ENCODE measurements at places on chromosomes 5 and 9.

- DNase-seq = no peak
Measured at GRCh38 chr5:116861666-116862065, 287.0 kb upstream of the SEMA6A start.

- no peak for DNase-seq
Measured at GRCh38 chr9:441126-441525, 226.5 kb downstream of the DOCK8 start.

DNA sequence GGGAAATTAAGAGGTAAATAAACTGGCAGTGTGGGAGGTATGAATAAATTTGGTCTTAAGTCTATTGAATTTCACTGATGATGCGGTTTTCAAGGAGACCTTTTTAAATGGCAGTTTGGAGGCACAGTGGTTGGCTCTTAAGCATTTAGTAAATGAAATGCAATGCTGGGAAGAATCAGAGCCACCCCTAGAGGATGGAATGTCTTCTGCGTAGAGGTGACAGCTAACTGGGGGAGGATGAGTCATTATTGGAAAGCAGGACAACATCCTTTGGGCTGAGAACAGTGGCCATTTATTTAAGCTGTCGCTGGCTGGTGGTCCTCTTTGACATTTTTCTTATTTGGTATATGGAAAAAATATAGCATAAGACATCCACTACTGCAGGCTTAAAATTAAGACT, 163.2 kb downstream of the SH3GL2 start:
- DNase-seq = no peak

DNA sequence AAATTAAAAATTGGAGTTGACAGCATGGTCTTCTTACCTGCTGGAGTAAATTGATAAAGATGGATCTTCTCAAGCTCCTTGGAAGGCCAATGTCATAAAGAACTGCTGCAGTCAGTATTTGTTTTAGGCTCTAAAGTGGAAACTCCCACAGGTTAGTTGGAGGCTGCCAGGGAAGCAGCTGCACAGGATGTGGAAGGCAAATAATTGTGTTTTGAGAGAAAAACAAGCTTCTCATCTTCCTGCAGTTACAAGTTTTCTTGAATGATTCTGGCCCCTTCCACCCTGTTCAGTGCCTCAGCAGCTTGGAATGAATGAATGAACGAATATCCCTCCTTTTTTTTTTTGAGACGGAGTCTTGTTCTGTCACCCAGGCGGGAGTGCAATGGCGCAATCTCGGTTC, 13.9 kb downstream of the MROH2B start:
- no peak for DNase-seq

- DNase-seq = no peak
Measured at GRCh38 chr5:2519153-2519552, 232.3 kb downstream of the IRX2 start.

- DNase-seq = no peak
Measured at GRCh38 chr5:82246960-82247574, 31.1 kb downstream of the RPS23 start.

GRCh38 chr9:98071737-98072136, 15.2 kb downstream of the NANS start:
- DNase-seq = peak; percentile 21

GRCh38 chr5:59666440-59667068, 227.0 kb downstream of the PDE4D start:
- no peak for DNase-seq

- DNase-seq = no peak
Measured at GRCh38 chr9:98909935-98910334, 33.8 kb upstream of the COL15A1 start.

GRCh38 chr5:74361406-74362358, 278.8 kb downstream of the ENC1 start:
- no peak for DNase-seq

DNA sequence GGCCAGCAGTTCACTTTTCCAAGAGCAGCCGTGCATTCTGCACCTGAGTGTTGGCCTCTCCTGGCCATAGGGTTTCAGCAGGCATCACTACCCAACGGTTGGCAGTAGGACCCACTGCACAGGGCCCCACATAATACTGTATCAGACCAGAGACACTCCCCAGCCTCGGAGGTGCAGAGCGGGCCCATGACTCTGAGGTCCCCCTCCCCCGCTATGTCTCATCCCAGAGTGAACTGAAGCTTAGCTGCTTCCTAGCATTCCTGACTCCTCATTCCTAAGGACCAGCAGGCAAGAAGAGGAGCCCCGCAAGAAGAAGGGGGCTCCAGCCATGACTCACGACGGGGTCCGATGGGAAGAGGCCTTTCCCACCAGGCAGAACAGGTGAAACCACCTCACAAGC, 67.2 kb downstream of the CAMSAP1 start:
- no peak for DNase-seq

- DNase-seq = no peak
Measured at GRCh38 chr9:81410201-81410600, 279.1 kb downstream of the TLE1 start.

GRCh38 chr5:133242221-133242835, 190.5 kb downstream of the HSPA4 start:
- DNase-seq = no peak

DNA sequence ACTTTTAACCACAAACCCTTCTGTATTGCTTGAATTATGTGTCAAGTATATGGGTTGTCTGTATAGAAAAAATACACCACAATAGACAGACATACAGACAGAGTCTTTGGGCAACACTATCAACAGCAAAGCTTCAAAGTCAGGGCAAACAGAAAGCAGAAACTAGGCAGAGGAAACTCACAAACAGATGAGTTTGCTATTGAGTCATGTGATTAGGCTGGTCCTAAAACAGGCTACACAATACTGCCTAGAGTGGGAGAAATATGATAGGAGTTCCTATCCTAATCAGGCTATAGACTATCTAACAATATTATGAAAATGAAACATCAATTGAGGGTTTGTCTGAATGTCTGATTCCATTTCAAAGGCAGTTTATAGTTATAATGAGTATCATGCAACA, 156.4 kb downstream of the EDIL3 start:
- DNase-seq = peak; percentile 18

- no peak for DNase-seq
Measured at GRCh38 chr9:37395663-37396062, 26.8 kb upstream of the GRHPR start.

GRCh38 chr5:143428155-143428554, 24.7 kb upstream of the NR3C1 start:
- peak; percentile 5 for DNase-seq

- no peak for DNase-seq
Measured at GRCh38 chr9:121305269-121305994, 37.5 kb downstream of the GSN start.

GRCh38 chr5:169847519-169847918, 132.8 kb downstream of the INSYN2B start:
- no peak for DNase-seq

GRCh38 chr9:86508208-86508903, 154.1 kb upstream of the TUT7 start:
- no peak for DNase-seq

GRCh38 chr9:115637661-115638060, 515.9 kb upstream of the PAPPA start:
- no peak for DNase-seq

- DNase-seq = no peak
Measured at GRCh38 chr9:124790801-124791505, 14.0 kb downstream of the OLFML2A start.

GRCh38 chr5:143955141-143955540, 143.2 kb downstream of the HMHB1 start:
- DNase-seq = no peak

DNA sequence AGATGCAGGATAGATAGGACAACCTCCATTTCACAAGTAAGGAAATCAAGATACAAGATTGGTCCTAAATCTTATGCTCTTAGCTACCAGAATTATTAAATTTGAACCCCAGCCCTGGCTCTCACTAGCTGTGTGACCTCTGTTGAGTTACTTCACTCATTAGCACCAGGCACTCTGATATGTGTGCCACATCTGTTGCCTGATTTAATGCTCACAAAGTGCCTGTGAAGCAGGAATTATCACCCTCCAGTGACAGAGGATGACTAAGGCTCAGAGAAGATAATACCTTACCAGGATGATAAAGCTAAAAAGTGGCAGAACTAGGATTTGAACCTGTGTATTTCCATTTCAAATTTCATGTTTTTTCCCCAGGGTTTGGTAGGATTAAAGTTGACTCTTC, 110.0 kb downstream of the PLPPR1 start:
- no peak for DNase-seq

- DNase-seq = peak; percentile 61
Measured at GRCh38 chr5:177393206-177393765, 7.2 kb downstream of the PFN3 start.

DNA sequence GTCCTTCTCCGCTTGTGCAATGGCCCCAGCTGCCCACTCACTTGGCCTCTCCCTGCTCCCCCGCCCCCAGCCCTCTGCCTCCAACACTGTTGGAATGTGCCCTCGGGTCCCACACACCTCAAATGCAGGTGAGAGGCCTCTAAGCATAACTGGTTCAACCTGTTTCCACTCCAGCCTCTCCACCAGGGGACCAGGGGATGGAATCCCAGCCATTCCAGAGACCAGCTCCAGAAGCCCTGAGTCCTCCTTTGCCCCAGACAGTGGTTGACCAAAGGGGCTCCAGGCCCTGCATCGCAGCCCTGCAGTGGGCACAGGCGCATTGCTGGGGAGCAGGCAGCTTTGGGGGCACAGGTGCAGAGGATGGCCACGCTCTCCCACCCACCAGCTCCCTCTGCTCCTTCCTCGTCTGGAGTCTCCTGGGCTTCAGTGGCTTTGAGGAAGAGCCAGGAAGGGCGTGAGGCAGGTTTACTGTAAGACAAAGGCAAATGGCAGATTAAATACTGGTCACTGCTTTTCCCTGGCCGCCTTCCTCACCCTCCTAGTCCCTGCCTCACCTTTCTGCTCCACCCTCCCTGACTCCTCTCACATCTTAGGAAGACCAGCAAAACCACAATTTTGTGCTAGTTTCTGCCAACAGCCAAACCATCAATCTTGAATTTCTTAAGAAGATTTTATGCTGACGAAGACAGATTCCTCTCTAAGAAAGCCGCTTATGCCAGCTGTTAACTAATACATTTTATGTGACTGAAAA, 29.1 kb upstream of the IRX2 start:
- no peak for DNase-seq

DNA sequence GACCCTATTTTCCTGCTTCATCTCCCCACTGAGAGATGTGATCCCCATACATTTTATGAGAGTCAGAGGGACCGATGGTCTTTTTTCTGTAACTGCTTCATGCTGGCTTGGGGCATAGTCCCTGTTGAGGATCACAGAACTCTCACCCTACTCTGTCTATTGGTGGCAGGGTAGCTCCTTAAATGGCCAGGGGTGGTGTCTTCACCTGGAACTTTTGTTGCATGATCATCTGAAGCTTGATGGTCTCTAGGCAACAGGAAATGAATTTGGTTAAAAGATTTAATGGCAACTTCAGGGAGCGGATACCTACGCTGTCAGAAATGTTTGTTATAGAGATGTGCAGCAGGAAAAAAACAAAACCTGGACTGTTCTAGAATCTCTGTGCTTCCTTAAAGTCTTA, 87.0 kb upstream of the GLIS3 start:
- no peak for DNase-seq

DNA sequence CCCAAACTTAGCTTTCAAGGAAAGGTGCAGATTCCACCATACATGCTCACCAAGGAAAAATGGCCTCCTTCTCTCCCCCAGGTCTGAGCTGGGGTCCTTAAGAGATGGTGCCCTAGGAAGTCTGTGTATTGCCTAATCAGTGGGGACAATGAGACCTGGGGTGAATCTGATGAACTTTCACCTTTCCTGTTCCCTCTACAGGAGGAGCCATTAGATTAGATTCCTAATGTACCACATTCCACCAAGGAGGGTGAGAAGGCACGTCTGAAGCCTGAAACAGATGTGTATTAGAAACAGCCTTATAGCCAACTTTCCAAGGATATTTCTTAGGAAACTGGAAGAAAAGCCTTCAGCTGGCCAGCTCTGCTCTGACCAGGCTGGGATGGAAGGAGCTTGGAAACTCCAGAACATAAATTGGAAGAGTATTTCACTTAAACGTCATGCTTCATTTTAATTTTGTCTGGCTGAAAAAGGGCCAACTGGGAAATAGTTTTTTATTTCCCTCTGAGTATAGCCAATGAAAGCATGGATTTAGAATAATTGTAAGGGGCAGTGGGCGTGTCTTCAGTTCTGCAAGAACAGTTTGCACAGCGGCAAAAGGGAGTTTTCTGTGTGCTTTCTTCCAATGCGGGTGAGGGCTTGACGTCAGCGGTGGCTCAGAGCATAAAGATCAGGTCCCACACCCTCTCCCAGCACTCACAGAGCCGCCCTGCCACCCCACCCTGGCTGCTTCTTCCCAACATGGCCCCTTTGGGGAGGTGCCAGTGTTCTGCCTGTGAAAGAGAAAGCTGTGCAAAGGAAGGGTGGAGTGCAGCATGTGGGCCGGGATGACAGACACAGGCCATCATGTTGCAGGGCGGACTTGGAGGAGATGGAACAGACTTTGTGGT, 210.9 kb downstream of the ESM1 start:
- DNase-seq = no peak

DNA sequence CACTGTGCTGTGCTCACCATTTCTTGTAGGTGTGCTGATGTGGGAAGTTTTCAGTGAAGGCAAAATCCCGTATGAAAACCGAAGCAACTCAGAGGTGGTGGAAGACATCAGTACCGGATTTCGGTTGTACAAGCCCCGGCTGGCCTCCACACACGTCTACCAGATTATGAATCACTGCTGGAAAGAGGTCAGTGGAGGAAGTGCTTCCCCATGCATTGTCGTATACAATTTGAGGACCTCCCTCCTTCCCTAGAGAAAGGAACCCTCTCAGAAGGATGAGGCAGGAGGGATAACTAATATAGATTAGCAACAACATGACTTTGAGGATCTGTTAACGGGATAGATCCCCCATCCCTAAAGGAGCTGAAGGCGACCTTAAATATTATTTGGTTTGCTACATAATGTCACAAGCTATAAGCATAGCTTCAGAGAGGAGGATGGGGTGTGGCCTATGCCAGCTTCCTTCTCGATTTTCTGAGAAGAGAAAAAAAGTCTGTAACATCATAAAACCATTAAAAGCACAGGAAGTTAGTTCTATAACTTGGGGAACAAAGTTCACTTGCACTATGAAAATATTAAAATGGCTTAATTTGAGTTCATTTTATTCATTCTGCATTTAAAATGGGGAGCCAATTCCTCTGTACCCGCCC, 17.0 kb upstream of the CYFIP2 start:
- no peak for DNase-seq

DNA sequence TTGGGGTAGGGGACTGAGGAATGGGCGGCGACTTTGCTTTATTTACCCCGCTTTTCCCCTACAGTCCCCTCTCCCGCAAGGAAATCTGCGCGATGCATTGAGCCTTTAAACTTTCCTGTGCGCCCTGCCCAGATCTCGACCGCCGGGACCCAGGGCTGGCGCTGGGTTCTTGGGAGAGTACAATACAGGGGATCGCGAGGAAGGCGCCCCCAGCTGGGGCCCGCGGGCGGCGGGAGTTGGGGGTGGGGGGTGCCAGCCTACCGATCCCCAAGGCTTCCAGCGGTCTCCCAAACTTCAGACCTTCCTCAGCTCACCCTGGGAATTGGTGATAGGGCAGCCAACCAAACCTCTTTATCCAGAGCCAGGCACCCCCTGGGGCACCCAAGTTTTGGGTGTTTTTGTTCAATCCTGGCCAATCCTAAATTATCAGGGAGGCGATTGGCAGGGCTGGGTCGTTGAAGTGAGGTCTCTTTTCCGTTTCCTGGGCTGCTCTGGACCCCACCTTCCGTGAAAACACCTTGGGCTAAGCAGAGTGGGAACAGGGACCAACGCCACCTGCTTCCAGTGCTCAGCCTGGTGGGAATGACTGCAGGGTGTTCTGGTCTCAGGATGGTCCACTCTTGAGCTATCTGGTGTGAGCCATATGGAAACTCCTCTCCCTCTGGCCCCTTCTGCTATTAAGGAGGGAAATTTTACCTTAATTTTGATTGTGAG, 51.4 kb upstream of the DAB2IP start:
- DNase-seq = no peak
